ENCODE measurements at places on chromosomes 2 and 18.

GRCh38 chr2:12605936-12606335, 110.8 kb upstream of the TRIB2 start:
- DNase-seq = no peak

DNA sequence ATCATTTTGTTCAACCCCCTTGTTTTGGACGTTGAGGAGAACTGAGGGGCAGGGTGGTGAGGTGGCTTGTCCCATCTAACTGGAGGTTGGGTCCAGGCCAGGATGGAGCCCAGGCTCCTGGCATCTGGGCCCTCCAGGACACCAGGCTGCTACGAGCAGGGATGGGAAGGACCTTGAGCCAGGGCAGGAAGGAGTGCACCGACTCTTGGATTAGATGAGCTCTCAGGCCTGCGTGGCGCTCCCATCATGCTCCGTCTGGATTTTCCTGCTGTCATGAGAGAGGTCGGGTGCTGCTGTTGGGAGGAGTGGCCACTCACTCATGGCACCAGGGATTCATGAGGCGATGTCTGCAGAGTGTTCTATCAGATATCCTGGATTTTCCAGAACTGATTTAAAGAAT, 18.3 kb upstream of the ALLC start:
- no peak for DNase-seq

GRCh38 chr2:232368311-232368731, 10.2 kb upstream of the ALPP start:
- DNase-seq = no peak

- no peak for DNase-seq
Measured at GRCh38 chr18:32469691-32470459, 807 bp downstream of the GAREM1 start.

DNA sequence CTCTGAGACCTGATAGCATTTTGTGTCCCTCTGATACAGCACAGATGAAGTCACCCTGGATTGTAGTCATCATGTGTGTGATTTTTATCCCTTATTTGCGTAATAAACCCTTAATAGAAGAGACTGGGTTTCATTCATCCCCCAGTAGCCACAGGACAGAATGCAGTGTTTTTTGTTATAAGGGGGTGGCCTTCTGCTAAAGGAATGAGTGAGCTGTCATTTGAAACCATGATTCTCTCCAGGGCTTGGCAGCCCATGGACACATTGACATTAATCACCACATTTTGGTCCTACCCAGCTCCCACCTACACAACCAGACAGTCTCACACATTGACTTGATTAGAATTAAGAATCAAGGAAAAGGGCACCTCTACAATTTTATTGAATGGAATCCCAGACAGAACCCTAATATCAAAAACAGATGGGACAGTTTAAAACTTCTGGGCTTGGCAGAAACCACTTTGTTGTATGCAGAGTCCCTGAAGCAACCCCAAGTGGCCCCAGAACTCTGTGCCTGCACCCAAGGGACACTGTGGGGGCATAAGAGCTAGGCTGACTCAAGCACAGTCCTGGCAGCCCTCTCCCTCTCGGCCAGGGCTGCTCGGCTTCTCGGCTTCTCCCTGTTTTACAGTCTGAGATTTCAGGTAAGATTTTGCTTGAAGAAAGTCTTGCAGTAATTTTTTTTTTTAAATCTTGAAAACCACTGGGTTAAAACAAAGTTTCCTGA, 254.0 kb upstream of the SLC14A2 start:
- no peak for DNase-seq

GRCh38 chr2:207813221-207813916, 43.7 kb upstream of the FZD5 start:
- no peak for DNase-seq

DNA sequence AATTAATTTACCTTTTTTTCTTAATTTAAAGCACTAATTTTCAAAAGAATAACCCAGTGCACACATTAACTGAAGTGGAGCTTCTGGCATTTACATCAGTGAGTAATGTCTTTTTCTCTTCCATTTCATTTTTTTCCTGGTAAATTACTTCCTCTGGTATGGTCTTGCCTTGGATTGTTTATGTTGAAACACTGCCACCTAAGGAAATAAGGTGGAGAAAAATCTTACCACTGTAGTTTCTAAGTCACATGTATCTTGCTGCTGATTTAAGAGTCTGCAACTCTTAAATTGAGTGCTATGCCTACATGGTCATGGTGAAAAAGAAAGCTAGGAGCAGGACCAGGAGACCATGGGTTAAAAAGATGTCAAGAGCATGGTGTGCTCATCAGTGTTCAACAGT, 51.0 kb downstream of the TTC27 start:
- DNase-seq = no peak

DNA sequence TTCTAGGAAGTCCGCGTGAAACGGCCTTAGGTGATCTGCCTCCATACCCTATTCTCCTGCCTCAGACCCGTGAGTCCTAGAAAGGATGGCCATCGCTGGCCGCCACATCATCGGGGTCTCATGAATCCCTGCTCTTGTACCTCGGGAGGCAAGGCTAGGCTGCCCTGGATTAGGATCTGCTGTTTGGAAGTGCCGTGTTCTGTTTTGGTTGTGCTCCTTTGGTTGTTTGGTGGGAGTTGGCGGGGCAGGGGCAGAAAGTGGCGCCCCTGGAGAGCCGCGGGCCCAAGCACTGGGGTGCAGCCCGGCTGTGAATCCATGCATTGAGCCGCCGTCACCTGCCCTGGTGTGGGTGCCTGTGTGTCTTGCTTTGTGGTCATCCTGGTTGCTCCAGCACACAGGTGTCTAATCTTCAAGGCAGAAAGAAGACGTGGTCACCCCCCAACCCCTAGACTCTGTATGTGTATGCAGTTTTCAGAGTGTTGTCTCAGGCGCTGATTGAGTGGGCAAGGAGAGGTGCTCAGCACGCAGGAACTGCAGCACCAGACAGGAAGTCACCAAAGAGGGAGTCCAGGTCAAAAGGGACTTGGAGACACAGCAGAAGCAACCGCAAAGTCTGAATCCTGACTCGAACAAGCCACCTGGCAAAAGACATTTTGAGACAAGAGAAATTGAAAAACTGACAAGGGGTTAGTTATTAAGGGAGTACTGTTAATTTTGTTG, 80.0 kb upstream of the LDLRAD4 start:
- DNase-seq = no peak

DNA sequence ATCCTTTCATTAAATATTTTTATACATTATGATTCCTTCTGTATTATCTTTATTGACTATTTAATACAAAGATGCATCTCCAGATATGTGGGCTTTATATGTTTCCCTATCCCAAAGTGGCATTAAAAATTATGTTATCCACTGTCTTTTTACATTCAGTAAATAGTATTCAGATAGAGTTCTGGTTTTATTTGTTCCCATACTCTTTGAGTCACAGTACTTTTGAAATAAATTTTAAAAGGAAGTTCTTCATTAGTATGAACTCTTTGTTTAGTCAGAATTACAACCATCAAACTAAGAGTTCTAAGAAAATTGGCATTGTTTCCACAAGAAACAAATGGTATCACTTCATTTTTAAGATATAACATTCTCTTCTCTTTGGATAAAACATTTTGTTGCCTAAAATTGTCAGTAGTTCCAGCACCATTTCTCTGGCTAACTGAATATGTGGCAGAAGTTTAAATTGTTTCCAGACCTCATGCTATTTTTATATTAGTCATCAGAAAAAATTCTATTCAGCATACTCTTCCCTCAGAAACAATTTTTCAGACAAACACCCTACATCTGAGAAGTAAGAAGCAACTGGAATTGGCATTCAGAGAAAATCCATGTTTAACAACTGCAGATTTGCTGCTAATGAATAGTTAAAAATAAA, 88.5 kb upstream of the COL5A2 start:
- DNase-seq = no peak

DNA sequence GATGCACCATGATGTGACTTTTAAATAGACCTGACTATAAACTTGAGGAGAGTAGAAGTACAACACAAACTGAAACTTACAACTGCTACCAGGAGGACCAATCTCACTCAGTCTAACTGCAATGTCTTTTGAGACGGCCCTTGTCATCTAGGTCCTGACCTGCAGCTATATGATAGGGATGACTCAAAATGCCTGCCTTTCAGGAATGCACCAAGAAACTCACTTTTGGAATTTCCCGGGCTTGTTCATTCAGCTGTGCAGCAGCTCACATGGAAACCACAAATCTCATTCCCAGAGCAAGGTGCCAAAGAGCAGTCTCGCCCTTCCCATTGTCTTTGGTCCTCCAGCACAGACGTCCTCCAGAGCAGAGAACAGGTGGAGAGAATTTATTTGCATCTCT, 113.7 kb downstream of the SPOPL start:
- no peak for DNase-seq

- no peak for DNase-seq
Measured at GRCh38 chr2:150041722-150042425, 445.6 kb downstream of the RND3 start.

Data from SIG-M5 (cell line).